Keratinocyte (primary cell): ENCODE measurements at places on chromosomes 11 and 22. TPM values are rescaled to one million over a fixed set of nuclear protein-coding genes. Genes with fewer than 3 reads are reported as not detected.

- DNase-seq, result no peak
These were observed 4.2 kb downstream of the MRGPRD start for GRCh38 chr11:68976563-68976962.

Gene KCTD14
- 0.81 to 3.4 TPM (median 2.1 TPM) in 3 replicates for polyA plus RNA-seq

Gene OR4B1
- not detected in 3 replicates for polyA plus RNA-seq

GRCh38 chr22:19674129-19674928 is 40.0 kb upstream of the SEPTIN5 start:
- no peak for DNase-seq

DNA sequence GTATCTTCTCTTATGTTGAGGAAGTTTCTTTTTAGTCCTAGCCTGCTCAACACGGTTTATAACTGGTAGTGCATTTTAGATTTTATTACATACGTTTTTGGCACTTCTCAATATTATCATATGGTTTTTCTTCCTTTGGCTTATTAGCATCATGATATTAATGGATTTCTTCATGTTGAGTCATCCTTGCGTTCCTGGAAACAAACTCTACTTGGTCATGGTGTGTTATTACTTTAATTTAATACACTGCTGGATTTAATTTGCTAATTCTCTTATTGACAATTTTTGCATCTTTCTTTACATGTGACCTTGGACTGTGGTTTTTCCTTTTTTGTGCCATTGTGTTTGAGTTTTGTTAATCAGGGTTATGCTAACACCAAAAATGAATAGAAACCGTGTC is 20.5 kb downstream of the IGF2 start:
- DNase-seq, result no peak

DNA sequence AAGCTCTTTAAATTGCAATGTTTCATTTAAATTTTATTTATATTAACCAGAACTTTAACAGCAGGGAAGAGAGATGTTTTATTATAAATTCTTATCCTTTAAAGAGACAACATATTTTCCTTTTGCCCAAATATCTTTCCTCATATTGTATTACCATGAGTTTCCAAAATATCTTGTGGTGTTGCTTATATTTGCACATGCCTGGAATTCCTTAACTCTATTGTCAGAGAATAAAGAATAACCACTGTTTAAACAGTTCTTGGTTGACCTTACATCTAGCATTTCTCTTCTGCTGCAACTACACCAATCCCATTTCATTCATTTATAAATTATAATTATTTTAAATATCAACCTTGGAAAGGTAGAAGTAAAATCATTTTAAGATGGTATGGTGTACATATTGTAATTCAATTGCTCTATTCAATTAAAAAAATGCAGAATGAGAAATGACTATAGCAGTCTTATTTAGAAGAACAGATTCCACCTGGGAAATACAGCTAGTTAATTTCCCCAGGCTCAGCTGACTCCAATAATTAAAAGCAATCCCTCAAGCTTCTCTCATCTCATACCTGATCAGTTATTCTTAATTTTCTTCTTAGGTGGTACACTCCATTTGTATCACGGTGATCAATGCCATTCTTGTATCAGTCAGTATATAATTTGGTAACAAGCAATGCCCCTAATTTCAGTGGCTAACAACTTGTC is 923.3 kb downstream of the KCNA4 start:
- DNase-seq, result no peak

DNA sequence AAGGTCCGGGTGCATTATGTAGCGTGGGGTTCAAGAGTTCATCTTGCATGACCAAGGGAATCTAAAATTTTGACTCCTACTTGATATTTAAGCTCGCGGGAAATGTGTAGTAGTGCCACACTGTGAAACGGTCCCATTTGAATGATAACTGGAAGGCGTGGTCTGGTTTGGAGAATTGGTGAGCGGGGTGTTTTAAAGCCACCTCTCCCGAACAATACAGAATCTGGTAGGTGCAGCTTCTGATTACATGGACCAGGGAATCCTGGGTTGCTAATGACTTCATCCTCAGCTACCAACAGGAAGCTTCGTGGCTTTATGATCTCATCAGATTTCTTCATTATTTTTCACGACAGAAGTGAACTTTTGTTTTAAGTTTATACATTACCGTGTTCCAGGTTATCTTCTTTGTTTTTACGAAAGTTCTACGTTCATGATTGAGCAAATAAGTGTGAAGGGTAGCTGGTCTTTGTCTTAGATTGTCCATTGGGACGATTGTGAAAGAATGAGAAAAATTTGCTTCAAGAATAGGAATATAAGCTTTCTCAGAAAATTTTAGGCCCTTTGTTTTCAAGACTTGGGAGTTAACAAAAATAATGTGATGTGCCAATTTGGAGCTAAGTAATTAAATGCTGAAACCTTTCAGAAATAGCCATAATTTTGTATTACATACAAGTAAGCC is 1.7 kb downstream of the QSER1 start:
- peak; percentile 58 for DNase-seq

- DNase-seq, result no peak
These were observed 265.4 kb upstream of the ARHGAP20 start for GRCh38 chr11:110977661-110978060.

DNA sequence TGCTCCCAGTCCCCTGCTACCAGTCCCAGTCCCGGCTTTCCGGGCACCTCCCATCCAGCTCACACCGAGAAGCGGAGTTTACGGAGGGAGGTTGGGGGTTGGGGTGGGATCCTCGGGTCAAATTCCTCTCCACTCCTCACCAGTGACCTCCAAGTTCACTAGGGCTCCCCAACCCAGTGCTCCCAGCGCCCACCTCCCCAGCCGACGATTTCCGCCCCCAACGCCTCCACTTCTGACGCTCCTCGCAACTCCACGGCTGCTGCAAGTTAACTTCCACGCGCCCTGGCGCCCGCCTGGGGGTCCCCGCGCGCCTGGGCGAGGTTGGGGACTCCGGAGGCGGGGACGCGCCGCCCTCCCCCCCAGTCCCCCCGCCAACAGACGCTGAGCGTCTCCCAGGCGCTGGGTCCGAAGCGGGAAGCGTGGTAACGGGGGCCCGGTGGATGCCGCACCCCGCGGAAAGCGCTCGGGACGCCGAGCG is 526 bp downstream of the TPST2 start:
- DNase-seq, result no peak
